ENCODE measurements at places on chromosomes 16 and 17. TPM values are rescaled to one million over a fixed set of nuclear protein-coding genes. Genes with fewer than 3 reads are reported as not detected.
A peak's percentile ranks its signal among the peaks of the same experiment; 100 is the strongest.

SCNN1B gene
- polyA plus RNA-seq: not detected

GRCh38 chr16:31215287-31216162 lies 1.4 kb downstream of the PYDC1 start:
- no peak for DNase-seq

DNA sequence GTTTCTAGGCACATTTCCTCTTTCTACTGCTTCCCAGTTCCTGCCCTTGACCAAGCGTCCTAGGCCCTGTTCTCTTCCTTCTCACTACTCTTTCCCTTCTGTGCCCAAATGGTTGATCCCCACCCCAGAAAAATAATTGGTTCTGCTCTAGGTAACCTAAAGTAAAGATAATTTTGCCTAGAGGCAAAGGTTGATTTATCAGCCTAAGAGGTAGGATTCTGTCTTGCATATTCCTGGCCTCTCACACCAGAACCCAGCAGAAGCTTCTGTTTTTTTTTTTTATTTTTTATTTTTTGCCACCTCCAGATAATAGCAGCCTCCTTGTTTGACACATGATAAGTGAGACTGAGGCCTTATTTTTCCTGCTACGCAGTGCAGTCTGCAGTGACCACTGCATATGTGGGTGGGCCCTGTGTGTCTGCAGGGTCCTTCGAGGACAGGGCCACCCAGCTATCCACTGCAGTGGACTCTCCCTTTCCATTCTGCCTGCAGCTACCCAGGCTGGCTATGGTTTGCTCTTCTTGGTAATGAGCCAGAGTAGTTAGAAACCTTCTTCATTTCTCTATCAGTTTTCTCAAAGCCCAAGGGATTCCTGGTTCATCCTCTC lies 701 bp downstream of the PIPOX start:
- DNase-seq: no peak

DNA sequence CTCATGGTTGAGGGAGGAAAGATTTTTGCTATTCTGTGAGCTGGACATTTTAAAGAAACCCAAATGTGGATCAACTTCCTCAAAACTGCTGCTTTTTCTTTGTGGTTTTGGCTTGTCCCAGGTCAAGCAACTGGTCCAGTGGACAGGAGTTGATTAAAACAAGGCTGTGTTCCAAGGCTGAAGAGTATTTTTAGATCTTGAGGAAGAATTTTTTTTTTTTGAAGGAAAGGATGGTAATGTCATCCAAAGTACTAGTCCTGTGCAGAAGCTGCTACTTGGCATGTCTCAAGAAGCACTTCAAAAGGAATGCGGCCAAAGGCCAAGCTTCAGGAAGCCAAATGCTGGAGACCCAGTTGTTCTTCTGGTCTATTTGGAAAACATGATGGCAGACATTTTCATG lies 8.0 kb upstream of the MYH2 start:
- peak; percentile 8 for DNase-seq

GRCh38 chr17:82088838-82089722 lies 9.0 kb downstream of the FASN start:
- no peak for DNase-seq

- DNase-seq: no peak
Measured at GRCh38 chr17:20179041-20179440, 169.9 kb downstream of the SPECC1 start.

DNAAF1 gene
- polyA plus RNA-seq: 0.65 TPM

GRCh38 chr17:28967221-28968135 lies 16.2 kb upstream of the PHF12 start:
- no peak for DNase-seq

- DNase-seq: no peak
Measured at GRCh38 chr16:81385031-81385756, 59.4 kb upstream of the CMIP start.

DNA sequence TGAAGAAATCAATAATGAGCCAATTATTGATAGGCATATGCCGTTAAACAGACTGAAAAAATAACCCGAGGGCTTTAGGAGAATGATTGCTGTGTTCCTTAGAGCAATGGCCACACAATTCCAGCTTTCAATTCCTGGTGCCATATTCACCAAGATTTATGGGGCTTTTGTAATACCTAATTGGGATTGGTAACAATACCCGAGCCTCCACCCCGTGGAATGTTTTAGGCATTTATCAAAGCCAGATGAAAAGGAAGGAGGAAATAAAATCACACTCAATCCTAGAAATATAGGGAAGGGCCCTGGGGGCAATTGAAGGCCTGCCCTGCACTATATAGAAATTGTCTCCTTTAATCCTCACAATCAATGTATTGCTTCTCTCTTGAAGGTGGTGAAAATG lies 42.1 kb upstream of the MLYCD start:
- DNase-seq: no peak

Data from muscle of arm (tissue), 14 donors.